ENCODE measurements at places on chromosomes 12 and 14. TPM values are rescaled to one million over a fixed set of nuclear protein-coding genes. Genes with fewer than 3 reads are reported as not detected.

The KRT3 gene
- total RNA-seq: not detected

The CPNE6 gene
- total RNA-seq: 0.12 TPM

- DNase-seq: no peak
Observed at GRCh38 chr14:88790501-88791251, 2.1 kb downstream of the EML5 start.

DNA sequence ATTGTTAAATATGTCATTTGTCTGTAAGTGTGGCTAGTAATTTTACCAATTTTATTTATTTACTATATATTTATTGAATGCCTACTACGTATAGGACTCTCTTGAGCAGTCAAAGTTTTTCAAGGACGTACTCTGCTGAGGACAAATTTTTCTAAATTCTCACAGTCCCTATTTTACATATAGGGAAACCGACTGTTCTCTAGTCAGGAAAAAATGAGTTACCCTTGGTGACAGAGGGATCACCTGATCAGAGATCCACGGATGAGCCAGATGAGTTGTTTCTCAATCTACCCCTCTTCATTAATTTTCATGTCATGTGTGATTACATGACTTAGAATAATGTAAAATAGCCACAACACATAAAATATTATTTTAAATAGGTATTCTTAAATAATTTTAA is 96.2 kb upstream of the SLC38A2 start:
- DNase-seq: no peak

- DNase-seq: no peak
Observed at GRCh38 chr14:51593397-51593796, 58.3 kb upstream of the FRMD6 start.

DNA sequence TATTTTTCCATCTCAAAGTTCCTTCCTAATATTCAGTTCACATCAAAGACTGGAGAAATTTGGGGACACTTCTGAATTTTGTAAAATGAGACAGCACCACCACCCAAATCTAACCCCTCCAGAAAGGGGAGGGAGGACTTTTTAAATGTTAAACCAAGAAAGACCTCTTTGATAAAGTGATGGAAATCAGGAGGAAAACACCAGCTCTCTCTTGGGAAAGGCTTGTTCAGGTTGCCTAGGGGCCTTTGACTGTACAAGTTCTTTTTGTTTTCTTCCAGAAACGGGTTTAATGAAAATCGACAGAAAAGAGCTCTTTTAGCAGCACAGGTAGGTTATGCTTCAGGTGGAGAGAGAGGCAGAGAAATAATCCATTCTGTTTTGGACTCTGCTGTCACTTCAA is 112.3 kb downstream of the OTOGL start:
- DNase-seq: no peak

The IRAK3 gene
- total RNA-seq: 2.6 TPM

DNA sequence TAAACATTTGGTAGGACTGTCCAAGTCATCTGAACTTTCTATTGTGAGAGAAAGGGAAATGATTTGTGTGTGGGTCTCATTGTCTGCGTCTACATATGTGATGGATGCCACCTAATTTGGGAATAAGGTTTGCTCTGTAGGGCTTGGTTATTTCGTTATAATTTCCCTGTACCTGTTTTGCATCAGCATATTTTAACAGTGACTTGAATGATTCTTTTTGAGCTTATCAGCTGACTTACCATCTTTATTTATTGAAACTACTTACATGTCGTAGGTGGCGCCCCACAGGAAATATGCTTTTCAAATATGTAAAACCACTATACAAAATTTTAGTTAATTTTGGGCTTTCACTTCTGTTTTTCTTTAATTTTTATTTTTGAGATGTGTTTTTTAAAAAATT is 56.5 kb upstream of the BCAT1 start:
- no peak for DNase-seq

DNA sequence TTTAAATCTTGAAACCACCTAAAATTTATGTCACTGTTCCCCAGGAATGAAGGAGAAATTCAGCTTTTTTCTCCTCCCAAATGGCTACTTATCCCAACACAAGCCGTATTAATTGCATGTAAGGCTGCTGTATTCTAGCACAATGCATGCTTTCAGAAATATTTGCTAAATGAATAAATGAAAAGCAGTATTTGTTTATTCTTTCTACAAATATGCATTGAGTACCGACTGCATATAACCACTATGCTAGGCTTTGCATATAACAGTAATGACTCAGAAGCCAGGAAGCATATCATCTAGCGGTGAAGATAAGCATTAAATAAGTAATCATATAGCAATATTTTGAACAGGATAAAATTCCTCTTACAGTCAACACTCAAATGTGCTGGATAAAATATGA is 5.7 kb upstream of the LRR1 start:
- DNase-seq: no peak

GRCh38 chr12:64323476-64324225 is 66.9 kb downstream of the C12orf56 start:
- no peak for DNase-seq

GRCh38 chr12:29103539-29103974 is 45.5 kb upstream of the FAR2 start:
- DNase-seq: no peak

DNA sequence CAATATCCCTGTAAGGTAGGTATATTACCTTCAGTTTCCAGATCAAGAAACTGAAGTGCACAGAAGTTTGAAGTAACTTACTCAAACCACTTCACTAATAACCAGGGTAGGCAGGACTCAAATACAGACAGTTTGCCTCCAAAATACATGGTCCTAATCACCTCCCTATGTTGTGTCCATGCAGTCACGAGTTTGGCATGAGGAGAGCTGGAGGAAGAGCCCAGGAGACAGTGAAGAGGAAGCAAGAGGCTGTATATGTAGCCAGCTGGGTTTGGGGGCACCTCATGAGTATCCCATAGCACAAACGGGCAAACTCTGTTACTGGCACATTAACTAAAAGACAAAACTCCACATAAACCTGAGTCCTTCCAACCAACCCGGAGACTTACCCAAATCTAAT is 79.2 kb downstream of the DUSP16 start:
- DNase-seq: no peak

The RAN gene
- total RNA-seq: 136 TPM

The ABCD2 gene
- total RNA-seq: not detected

DNA sequence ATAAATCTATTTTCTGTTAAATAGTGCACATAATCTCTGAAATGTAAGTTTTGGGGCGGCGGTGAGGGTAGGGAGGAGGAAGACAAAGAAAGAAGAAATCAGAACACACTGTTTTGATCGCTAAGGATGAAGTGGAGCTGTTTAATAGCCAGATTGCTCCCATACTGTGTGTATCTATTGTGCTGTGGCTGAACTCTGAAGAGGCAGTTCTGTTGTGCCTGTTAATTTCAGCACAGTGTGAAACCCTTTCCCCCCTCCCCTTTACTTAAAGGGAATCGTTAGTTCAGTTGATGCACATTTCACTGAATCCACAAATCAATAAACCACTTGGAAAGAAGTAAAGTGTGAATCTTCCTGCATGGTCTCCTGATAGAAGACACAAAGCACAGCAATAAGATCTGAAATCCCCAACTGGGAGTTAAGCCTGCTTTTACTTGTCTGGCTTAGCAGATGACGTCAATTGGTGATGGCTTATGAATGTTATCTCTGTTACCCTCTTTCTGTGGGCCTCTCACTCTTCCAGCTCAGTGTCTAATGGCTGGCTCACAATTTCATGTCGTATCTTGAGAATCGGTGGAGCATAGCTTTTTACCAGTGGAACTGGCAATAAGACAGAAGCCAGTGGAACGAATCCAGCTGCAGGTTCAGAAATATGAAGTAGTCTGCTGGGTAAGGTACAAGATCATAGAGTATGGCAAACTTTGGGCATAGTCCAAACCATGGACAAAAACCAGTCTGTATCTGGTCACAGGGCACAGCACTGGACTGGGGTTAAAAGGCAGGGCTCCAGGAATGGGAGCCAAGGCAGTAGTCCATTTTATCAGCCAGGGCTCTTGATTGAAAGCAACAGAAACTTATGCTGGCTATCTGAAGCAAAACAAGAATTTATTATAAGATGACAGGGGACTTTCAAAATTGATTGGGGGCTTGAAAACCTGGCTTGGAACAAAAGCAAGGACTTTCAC is 413.5 kb upstream of the SEL1L start:
- no peak for DNase-seq

- DNase-seq: no peak
Observed at GRCh38 chr14:105366386-105367074, 31.8 kb upstream of the TEX22 start.

The SPIC gene
- total RNA-seq: 7.1 TPM

GRCh38 chr12:27840229-27840999 is 60.4 kb upstream of the MANSC4 start:
- DNase-seq: no peak

All from right lobe of liver (tissue), 6 donors.